Gastrocnemius medialis (tissue), 4 donors: ENCODE measurements at places on chromosomes 1 and 21. TPM values are rescaled to one million over a fixed set of nuclear protein-coding genes. Genes with fewer than 3 reads are reported as not detected.

DNA sequence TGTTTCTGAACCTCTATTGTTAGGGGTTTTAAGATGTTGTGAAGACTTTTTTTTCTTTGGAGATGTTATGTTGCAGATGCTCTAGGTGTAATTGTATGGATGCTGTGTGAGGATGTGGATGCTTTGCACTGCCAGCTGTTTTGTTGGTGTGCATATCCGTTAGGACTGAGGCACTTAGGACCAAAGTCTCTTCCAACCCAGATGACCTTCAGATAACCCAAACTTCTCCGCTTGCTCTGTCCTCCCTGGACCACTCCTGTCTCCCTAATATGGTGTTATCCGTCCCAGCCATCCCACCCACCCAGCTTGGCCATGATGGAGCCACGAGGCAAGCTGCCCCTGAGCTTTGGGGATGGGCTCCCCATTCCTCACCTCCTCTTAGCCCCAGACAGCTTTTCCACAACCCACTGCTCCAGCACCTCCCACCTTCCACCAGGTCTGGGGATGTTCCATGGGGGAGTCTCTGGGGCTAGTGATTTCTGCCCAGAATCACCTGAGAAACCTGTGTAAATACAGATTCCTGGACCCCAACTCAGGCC, 5.1 kb upstream of the LEFTY2 start:
- DNase-seq: no peak

- DNase-seq: peak; percentile 58
These were observed 1.4 kb upstream of the KLHL21 start for GRCh38 chr1:6603915-6604558.

Gene CNR2
- total RNA-seq: not detected

Gene KRTAP10-12
- not detected for total RNA-seq

Gene KRTAP19-3
- not detected for total RNA-seq

Gene PRR9
- total RNA-seq: not detected

Gene ARHGAP29
- 11.0 TPM for total RNA-seq
